ENCODE measurements at places on chromosomes 2 and 18. TPM values are rescaled to one million over a fixed set of nuclear protein-coding genes. Genes with fewer than 3 reads are reported as not detected.

CNDP2 gene
- total RNA-seq, result 29.6 TPM

VIT gene
- total RNA-seq, result not detected

DNA sequence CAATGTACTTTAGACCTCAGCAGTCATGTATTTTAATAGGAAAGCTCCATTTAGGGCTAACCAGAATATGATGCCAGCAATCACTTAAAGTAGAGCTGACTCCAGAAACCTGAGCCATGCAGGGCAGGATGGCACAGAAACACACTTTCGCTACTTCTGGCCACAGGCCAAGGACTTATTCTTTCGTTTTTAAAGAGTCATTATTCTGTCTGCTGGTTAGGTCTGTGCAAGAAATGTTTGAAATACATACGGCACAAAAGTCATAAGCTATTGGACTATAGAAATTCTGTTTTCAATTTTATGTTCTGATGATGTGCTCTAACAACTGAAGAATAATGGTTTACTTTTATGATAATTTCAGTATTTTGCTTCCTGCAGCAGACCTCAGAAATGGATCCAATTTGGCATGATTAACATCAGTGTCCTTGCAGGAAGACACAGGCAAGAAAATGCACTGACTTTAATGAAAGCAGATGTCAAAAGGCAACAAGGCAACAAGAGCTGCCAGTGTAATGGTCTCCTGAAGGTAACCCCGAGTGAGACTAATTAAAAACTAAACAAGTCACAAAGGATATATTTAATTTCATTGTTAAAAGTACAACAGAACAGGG, 114.4 kb upstream of the CHRNA1 start:
- DNase-seq, result peak; percentile 69

- DNase-seq, result no peak
These were observed 486.0 kb downstream of the ERBB4 start for GRCh38 chr2:212052412-212053159.

- DNase-seq, result peak; percentile 20
These were observed 338.0 kb upstream of the GYPC start for GRCh38 chr2:126317790-126318431.

GRCh38 chr2:239156516-239157265, 244.1 kb downstream of the HDAC4 start:
- DNase-seq, result no peak

DNA sequence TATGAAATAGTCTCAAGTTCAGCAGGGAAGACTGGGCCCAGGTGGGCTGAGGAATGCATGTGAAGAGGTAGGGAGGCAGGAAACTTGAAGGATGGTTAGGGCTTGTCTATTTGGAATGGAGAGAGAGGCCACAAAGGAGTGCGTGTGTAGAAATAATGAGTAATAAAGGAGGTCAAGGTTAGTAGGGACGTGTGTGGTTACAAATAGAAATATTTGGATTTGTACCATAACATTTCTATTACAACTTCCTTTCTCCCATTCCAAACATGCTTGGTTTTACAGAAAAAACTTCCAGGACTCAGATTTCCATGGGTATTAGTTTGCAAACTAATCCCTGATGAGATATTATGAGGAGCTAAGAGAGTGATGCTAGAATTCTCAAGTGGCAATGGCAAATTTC, 280.6 kb downstream of the NCKAP5 start:
- DNase-seq, result peak; percentile 63

DNA sequence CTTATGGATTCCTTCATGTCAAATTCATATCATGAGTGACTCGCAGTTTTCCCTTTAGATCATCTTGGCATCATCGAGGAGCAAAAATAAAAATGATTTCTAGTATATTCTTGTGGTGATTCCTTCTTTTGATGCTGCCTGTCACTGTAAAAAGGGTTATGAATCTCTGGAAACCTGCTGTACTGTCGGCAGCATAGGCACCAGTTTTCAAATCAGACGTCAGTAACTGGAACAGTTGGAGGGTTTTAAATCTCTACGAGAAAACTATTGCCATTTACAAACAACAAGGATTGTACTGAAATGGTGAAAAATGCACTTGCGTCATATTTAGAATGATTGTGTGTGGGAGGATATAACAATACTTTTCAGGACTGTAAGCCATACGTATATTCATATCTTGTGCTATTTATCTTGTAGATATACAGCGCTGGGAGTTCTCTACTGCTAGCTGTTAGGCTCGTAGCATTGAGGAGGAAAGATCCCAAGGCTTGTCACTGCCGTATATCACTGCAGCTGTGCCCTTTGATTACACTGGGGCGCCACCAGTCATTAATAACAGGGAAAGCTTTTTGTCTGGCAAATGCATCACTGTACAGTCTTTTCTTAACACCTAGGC, 320.7 kb downstream of the MTX2 start:
- no peak for DNase-seq
